ENCODE measurements at places on chromosomes 5 and 9.

DNA sequence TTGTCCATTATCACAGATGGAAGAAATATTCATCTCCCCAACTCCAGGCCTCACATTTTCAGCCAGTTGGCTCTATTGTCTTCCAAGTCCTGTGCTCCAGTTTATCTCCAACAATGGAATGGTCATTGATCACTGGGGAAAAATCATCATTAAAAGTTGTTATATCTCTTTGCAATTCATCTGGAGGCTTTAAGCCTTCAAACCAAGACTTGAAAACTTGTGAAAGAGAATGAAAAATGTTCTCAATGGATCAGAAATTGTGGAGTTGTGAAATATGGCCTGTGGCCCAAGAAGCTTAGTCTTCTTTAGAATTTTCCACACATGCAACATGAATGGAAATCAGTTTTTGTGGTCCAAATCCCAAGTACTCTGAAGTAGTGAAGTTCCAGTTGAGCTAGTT lies 569.6 kb downstream of the EBF1 start:
- no peak for DNase-seq

GRCh38 chr9:128494746-128495129 lies 9.8 kb upstream of the GLE1 start:
- no peak for DNase-seq

DNA sequence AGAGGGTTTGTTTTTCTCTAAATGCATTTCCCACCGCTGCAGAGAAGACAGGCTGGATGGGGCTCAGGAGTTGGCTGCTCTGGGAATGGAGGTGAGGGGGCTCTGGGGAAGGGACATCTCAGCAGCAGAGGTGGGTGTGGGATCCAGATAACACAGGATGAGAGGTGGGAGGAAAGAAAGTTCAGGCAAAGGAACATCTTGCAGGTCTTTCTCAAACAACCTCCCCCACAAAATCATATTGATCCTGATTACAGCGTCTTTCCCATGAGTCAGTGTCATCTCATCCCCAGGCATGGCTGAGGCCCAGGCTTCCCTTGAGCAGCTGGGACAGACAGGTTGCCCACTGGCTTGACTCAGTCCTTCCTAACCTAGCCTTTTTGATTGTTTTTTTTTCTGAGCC lies 11.3 kb upstream of the ACSL6 start:
- DNase-seq = no peak

GRCh38 chr9:108547411-108548135 lies 308.2 kb downstream of the ACTL7B start:
- no peak for DNase-seq

GRCh38 chr9:136900988-136901515 lies 14.7 kb downstream of the TRAF2 start:
- no peak for DNase-seq

DNA sequence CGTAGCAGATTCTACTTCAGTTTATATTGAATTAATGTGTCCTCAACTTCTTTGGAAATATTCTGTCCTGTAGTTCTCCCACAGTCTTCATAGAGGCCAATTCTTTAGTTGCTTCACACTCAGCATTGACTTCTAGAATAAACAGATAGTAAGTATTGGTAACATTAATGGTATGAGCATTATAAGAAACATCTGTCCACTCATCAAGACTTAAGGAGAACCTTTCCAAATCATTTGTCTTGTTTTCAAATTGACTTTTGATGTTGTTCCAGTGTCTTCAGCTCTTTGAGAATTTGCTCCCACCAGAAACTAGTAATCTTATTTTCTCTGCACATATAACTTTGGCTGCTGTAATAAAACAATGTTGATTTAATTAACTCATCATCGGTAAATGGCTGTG lies 18.3 kb downstream of the RANBP17 start:
- no peak for DNase-seq

DNA sequence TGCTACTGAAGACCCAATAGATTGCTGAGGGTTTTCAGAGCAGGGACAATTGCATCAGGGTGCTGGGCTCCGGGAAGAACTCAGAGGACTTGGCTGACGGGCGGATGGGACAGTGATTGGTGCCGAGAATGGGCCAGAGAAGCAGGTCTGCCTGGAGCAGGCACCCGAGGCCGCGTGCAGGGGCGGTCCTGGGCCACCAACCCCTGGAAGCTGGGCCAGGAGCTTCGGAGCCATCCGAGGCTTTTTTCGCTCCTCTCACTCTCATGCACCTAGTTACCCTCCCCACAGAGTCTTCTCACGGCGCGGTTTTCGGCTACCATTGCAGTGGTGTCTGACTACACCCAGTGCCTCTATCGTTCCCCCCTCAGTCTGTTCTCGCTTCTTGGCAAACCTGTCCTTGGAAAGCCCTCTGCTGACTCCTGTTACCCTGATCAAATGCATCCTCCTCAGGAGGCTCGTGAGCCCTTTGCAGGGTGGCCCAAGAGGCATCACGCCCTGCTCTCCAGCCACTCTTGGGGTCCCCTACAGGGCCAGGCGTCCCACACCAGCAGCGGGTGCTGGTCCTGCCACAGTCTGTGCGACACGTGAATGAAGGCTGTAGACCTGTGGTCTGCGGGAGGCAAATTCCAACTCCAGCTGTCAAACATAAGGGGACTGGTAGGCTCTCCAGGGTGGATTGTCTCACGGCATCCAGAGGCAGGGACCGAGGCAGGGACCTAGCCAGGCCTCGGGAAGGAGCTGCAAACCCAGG lies 1.2 kb upstream of the CLPTM1L start:
- DNase-seq = no peak

DNA sequence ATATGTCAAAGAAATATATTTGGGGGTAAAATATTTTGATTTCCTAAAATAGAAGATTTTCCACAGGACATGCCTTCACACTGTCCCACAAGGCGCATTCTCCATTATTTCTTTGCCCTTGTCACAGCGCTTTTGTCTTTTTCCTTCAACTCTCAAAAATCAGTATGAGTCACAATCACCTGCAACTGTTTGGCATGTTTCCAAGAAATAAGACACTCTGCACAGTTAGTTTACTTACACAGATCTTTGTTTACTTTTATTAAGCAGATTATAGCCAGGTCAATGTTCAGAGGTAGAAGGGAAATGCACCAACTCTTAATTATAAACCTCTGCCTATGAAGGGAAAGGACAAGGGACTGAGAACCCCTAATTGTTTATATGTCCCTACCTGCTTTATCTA lies 9.5 kb downstream of the CEMIP2 start:
- DNase-seq = no peak

DNA sequence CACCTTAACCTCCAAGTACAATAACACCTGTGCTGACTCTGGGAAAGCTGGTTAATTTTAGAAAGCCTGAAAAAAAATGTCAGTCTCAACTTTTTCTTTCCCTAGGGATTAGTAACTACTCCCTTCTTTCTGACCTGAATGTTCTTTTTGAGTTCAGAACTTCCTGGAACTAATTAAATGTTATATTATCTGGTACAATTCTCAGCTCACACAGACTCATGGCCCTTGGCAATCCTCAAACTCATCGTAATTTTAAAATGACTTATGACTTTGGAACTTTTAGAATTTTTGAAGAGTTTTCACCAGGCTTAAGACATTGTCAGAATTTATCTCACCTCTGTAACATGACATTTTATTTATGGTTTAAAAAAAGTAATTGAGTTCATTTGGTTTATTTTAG lies 315.0 kb downstream of the FER start:
- no peak for DNase-seq

DNA sequence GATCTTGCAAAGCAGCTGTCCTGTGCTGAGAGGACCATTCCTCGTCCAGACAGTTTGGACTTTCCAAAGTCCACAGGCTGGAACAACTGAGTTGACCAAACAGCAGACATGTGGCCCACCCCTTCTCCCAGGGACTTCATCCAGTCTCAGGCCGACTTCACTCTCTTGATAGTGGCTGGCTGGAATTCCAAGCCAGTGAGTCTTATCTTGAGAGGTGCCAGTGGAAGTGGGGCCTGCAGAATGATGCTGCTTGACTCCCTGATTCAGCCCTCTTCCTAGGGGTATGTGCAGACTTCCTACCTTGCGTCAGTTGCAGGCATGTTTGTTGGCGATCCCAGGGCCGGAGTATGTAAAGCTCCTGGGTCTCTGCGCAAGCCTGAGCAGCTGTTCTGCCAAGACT lies 131.4 kb upstream of the TSLP start:
- DNase-seq = no peak

GRCh38 chr5:125160787-125161502 lies 414.5 kb upstream of the ZNF608 start:
- no peak for DNase-seq

DNA sequence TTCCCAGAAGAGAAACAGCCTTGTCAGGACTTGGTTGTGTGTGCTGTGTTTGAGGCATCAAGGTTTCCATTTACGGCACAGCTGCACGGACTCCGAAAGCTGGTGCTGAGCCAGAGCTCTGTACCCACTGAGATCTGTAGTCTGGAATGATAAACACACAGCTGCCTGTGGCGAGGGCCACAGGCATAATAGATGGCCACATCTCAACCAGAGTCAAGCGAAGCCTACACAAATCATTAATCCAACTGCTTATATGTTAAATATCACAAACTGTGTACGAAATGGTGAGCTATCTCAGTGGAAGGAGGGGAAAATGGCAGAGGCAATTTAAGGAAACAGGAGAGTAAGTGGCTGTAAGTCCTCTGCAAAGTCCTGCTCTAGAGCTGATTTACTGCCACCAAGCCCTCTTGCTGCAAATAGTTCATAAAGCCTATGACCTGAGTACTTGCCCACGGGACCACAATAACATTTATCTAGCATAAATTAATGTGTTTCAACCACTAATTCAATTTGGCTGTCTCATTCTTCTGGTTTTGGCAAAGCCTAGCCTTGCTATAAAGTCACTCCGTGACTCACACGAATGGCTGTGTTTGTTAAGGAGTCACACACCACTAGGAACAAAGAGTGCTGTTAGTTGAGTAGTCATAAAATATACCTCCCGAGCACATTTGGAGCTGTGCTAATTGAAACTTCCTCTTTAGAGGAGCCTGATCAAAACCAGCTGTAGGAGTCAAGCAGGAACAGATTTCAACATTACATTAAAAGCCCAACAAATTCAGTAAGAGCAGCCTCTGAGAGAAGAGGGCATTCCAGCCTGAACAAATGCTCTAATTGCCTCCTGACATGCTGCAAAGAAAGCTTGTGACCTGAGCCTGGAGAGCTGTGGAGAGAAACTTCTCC lies 738.6 kb upstream of the ZNF608 start:
- no peak for DNase-seq

DNA sequence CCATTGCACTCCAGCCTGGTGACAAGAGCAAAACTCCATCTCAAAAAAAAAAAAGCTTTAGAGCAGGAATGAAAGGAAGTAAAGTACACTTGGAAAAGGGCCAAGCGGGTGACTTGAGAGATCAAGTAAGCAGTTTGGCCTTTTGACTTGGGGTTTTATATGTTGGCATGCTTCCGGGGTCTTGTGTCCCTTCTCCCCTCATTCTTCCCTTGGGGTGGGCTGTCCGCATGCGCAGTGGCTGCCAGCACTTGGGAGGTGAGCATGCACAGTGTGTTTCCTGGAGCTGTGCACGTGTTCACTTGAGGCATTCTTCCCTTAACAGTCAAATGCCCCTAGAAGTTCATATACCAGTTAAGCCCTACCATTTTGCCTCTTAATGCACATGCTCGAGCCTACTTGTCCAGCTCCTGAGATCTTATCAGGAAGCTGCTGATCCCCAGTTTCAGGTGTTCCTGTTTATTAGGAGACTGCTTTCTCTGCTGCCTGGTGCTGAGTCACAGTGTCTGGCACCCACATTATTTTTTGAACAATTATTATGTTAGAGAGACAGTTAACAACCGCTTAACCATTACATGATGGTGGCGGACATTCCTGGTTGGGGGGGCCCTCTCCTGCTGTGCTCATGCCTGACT lies 32.6 kb upstream of the PRRC2B start:
- no peak for DNase-seq

GRCh38 chr5:139708877-139709581 lies 60.9 kb downstream of the CXXC5 start:
- no peak for DNase-seq

DNA sequence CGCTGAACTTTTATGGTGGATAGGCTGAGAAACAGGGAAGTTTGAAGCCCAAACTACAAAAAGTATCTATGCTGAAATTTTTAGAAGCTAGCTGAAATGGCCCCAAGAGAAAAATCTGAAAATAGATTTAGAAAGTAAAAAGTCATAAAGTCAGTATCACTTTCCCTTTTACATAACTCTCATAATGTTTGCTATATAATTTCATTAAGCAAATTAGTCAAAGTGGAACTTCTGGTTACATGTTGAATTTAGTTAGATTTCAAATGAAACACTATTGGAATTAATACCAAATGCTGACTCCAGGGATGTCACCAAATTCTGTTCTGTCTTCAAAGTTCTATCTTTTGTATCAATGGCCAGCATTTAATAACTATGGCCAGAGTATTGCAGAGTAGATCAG lies 126.9 kb downstream of the TTC39B start:
- DNase-seq = no peak

GRCh38 chr5:176818391-176819098 lies 8.2 kb downstream of the UNC5A start:
- DNase-seq = no peak

DNA sequence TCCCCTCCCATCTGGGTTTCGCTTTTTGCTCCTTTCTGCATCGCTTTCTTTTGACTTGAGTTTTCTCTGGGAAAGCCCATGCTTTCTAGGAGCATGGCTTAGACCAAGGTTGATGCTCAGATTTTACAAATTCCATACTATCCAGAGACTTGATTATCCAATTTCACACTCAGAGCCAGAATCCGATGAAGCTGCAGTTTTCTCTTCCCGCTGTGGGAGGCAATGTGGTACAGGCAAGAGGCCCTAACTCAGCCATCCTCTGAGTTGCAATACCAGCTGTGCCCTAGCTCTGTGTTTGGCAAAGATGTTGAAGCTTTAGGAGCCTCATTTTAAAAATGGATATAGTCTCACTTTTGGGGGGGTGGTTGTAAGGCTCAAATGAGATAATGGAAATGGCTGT lies 85.1 kb downstream of the BRINP1 start:
- DNase-seq = no peak

DNA sequence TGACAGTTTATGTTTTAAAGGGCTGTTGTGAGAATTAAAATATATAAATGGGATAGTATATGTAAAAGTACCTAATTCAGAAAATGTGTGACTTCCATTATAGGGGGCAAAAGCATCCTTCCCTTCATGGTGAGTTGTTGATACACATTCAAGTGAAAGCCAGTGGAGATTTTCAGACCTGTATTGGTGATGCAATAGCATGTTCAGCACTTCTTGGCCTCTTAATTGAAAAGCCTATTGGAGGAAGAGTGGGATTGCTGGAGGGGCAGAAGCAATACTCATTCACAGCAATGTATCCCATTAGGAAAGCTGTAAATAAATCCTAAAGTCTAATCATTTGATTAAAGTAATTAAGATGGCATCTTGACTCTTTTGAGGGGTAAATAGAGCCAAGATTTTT lies 17.4 kb downstream of the TRIM32 start:
- DNase-seq = no peak

- no peak for DNase-seq
These were observed 325.2 kb upstream of the POU5F2 start for GRCh38 chr5:94066437-94067207.
